Fibroblast of skin of right biceps (primary cell): ENCODE measurements at places on chromosomes 4 and X.

- no peak for DNase-seq
These were observed 2.4 kb upstream of the BCOR start for GRCh38 chrX:40100141-40100536.

- DNase-seq: no peak
These were observed 138.8 kb upstream of the DCAF8L1 start for GRCh38 chrX:28120072-28120471.

DNA sequence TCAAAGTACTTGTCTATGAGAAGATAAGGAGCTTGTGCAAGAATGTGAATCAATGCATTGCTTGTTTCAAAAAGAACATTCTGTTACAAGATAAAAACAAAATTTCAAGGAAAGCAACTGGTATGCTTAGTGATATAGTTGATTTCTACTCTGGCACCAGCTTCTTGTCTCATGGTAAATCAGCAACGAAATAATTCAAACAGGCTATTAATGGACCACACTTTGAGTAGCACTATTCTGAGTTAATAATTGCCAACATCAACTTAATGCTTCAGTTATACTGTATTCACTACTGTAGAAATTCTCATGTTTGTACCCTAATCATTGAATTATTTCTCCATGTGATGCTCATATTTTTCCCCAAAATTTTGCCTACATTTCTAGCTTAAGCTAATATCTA, 252.6 kb downstream of the NDST4 start:
- no peak for DNase-seq

DNA sequence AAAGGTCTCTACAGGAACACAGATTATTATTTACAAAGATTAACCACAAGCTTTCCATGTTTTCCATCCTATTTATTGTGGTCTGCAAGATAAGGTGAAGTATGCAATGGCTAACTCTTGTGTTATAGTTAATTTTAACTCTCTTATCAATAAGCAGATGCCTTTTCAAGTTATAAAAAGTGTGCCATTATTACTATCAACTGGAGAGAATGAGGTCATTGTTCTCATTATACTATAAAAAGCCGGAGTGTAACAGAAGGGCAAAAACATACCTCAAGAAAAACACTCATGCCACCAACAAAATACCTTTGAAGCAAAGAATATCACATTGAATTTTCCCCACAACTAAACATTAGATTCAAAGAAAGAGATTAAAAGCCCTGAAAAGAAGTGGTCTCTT, 52.0 kb upstream of the SORBS2 start:
- DNase-seq: no peak

DNA sequence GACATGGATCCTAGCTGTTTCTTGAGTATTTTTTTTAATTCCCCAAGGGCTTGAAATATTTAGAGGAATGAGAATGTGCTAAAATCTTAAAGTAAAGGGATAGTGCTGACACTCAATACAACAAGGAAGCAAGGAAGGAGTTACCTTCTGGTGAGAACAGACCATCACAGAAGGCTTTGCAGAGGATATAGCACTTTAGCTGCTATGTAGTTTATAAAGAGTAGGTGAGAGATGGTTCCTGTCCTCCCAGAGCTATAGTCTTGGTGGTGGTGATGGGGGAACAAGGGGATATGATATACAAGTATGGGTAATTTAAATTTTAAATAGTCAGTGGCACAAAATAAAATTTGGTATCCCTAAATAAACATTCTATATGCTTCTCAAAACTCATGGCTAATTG, 47.6 kb downstream of the MTHFD2L start:
- no peak for DNase-seq

- DNase-seq: no peak
These were observed 703.0 kb downstream of the PCDH18 start for GRCh38 chr4:136829280-136829679.

DNA sequence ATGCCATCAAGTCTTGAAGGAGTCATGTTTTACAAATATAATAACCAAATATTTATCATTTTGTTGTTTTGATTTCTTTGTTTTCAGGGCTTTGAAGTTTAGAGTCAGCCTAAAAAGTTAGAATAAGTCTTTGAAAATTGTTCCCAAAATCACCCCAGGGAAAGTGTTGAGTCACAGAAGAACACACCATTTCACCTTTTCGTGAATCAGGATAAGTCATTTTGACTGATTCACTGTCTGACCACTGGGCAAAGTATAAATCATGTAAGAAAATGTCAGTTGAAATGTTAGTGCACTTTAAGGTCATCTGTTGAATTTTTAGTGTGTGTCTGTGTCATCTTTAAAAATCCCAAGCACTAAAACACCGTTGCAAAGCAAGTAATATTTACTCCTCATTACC, 1320.1 kb downstream of the RPA4 start:
- DNase-seq: peak; percentile 15

- DNase-seq: peak; percentile 61
These were observed 72.8 kb downstream of the SLC9A7 start for GRCh38 chrX:46686003-46686645.

DNA sequence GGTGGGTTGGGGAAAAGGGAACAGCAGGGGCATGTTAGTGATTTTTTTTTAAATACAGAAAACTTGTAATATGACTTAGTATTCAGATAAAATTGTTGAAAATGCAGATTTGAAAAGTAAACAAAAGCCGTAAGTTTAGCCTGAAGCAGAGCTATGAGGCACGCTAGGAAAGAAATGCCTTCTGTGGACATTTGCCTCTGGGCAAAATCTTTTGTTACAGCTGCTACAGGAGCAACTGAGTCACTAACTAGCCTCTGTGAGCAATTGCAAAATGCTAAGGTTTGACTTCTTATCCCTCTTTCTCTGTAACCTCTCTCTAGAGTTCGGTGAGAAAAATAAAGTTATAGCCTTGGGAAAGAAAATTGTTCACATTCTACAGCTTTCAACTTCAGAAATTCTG, 350.0 kb downstream of the SLC7A11 start:
- DNase-seq: no peak

- DNase-seq: no peak
These were observed 1096.6 kb downstream of the ARAP2 start for GRCh38 chr4:35147761-35148160.

GRCh38 chr4:3239303-3239702, 9.7 kb upstream of the MSANTD1 start:
- DNase-seq: no peak

- peak; percentile 12 for DNase-seq
These were observed 395.4 kb downstream of the BMPR1B start for GRCh38 chr4:95153182-95153581.

DNA sequence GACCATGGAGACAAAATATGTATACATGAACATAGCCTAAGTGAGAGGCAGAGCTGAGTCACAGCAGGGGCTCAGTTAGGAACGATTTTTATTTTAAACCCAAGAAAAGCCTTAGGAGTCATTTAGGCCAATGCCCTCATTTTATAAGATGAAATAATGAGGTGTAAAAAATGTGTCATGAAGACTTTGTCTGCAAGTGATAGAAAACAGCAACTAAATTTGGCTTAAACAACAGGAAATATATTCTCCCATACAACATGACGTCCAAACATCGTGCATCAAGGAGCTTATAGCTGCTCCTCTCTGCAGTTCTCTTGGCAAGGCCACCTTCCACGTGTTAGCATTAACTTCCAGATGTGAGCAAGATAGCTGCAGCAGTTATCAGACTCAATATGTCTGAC, 16.8 kb downstream of the SCFD2 start:
- DNase-seq: peak; percentile 20

DNA sequence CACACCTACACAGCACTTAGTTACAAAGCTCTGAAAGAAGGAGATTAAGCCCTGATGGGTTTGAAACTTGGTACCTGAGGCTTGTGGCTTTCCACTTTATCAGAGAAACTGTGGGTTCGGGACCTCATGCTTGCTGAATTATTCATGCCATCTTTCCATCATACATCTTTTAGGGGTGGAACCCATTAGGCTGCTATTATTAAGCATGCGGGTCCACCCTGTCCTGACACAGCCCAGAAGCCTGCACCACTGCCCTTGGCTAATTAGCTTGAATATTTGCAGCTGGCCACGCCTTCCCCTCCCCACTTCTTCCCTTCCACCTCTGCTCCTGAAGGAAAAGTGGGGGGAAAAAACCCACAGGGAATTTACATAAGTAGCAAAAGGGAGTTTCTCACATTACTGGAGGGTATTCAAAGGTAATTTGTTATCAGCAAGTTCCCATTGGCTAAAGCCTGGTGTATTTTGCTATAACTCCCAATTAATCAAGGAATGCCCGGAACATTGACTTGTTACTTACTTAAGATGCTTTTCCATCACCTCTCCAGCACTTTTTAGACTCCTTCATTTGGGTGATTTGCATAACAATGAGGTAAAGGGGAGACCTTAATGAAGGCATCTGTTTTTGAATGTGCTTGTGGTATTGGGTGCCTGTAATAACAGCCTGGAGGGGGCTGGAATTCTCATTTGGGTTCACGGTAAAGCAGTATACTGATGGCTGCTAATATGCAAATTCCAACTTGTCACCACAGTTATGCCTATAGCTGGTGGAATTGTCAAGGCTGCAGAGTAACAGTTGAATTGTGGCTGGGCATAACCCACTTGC, 231.7 kb upstream of the GATB start:
- no peak for DNase-seq

GRCh38 chrX:87805829-87806490, 288.4 kb downstream of the KLHL4 start:
- DNase-seq: no peak

- no peak for DNase-seq
These were observed 185.4 kb downstream of the DKK2 start for GRCh38 chr4:106850691-106851090.

DNA sequence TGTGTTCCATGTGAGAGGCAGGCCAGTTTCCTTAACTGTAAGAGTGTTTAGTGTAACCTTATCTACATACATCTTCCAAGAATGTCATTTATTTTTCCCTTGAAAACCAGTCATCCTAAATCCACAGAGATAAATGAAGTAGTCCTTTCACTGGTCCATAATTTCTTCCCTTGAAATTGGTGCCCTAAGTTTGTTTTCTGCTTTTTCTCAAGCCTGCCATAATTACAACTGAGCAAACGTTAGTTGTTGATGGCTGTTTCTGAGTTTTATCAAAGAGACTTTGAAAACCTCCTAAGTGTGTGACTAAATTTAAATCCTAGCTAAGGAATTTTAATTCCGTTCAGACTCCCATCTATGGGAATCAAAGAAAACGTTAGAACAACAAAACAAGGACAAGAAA, 3.6 kb upstream of the TDO2 start:
- DNase-seq: peak; percentile 26

GRCh38 chr4:154614306-154614705, 1.9 kb upstream of the FGG start:
- DNase-seq: no peak

- no peak for DNase-seq
These were observed 29.0 kb downstream of the NAA11 start for GRCh38 chr4:79296768-79297428.

DNA sequence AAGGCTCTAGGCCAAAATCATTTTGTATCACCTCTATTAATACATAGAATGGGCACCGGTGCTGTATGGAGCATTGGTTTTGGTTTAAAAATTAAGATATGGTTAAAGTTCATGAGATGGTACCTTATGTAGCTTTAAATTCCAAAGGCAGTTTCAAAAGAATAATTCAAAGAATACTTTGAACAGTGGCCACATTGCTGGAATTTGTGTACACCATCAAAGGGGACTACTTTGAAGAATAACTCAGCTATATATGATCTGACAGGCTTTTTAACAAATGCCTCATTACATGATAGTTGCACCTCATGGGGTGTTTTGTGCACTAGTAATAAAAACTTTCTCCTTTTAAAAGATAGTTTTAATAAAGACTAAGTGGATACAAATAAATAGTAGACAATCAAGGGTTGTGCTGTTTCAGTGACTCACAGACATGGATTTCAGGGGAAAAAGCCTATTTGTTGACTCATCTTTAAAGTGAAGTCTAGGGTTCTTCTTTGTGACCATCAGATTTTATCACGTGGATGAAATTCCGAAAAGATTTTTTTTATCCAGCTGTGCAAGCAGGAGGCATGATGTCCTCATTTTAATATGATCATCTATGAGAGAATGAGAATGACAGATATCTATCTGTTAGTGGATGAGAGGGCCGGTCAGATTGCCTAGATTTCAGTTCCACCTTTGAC, 12.8 kb downstream of the MTM1 start:
- DNase-seq: peak; percentile 80

DNA sequence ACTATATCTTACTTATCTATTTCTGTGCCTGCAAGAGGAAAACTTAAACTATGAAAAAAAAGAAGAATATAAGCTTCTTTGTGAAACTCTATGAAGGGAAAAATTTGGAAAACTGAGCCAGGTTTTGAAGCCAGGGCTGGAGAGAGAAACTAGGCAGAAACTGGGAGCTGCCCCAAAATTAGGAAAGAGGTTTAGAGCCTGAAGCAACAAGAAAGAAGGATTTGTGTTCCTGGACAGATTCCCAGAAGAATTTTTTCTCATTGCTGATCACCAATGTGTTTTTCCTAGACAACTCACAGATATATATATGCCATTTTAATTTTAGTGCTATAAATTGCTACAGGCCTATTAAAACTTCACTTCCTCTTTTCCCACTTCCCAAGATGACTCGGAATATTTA, 245.0 kb upstream of the GEMIN8 start:
- no peak for DNase-seq

- DNase-seq: no peak
These were observed 1.4 kb downstream of the GATA1 start for GRCh38 chrX:48787505-48788443.

GRCh38 chr4:175330652-175331051, 412.5 kb downstream of the ADAM29 start:
- peak; percentile 78 for DNase-seq

GRCh38 chr4:107818301-107818910, 6.3 kb upstream of the SGMS2 start:
- DNase-seq: no peak

GRCh38 chr4:109548655-109549054, 11.4 kb upstream of the MCUB start:
- peak; percentile 89 for DNase-seq

DNA sequence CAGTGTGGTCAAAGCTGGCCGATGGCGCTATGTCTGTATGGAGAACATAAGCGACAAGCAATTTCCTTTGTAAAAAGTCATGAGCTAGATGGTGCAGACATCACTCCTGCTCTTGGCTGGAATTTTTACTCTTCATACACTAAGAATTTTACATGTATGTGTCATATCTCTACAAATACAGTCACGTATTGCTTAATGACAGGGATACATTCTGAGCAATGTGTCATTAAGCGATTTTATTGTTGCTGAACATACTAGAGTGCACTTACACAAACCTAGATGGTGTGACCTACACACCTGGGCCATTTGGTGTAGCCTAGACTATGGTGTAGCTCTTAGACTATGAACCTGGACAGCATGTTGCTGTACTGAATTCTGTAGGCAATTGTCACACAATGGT, 185.4 kb downstream of the SOWAHB start:
- peak; percentile 65 for DNase-seq

DNA sequence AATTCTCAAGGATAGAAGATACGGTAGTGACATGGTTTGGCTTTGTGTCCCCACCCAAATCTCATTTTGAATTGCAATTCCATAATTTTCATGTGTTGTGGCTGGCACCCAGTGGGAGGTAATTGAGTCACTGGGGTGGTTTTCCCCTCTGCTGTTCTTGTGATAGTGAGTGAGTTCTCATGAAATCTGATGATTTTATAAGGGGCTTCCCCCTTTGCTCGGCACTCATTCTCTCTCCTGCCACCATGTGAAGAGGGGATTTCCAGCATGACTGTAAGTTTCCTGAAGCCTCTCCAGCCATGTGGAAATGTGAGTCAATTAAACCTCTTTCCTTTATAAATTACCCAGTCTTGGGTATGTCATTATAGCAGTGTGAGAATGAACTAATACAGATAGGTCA, 8.5 kb upstream of the SPANXN4 start:
- no peak for DNase-seq

- DNase-seq: no peak
These were observed 93.6 kb upstream of the PJA1 start for GRCh38 chrX:69258893-69259292.

GRCh38 chrX:153801669-153802068, 7.2 kb downstream of the SSR4 start:
- DNase-seq: no peak
